ENCODE measurements at places on chromosomes 12 and 14.

- DNase-seq: no peak
Observed at GRCh38 chr14:53655080-53655785, 301.4 kb downstream of the BMP4 start.

DNA sequence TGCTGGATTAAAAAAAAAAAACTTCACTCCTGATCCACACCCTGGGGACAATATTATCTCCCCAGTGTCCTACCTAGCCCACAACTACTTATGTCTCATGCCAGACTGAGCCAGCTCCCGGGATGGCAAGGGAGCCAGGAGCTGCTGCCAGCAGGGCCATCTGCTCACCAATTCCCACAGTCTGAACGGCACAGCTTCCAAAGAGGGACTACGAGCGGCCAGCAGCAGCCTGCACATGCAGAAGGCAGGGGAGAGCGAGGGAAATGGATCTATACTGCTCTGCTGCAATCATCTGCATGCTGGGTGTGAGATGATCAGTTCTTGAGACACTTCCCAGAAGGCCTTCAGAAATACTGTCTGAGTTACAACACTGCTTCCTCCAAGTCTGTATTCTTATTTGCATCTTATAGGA is 11.1 kb downstream of the SSH1 start:
- no peak for DNase-seq

DNA sequence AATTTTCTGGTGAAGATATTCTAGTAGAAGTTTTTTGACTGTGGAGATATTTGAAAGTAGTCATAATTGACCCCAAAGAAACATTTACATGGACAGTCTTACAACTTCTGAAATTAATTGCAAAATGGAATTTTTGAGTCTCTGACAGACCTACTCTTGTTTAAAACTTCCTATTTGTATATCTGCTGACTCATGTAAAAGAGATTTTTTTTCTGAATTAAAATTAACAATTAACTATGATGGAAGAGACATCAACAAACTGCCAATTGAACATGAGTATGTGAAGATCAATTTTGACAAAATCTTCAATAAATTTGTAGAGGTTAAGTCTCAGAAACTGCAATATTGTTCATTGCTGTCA is 108.5 kb upstream of the MAX start:
- DNase-seq: no peak

GRCh38 chr14:51251486-51251885 is 11.4 kb downstream of the TMX1 start:
- DNase-seq: no peak

DNA sequence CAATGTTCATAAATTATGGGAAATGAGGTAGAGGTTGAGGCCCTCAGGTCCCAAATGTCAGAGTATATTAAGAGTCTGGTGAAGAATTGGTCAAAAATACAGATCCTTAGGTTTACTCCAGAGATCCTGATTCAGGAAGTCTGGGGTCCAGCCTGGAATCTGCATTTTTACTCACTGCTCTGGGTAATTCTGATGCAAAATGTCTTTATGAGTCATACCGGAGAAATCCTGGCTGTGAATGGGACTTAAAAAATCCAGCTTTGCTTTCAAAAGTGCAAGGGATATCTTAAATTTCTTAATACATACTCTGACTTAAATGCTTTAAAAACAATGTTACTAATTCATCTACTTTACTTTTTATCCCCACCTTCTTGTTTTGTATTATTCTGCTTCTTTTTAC is 74.5 kb downstream of the FERMT2 start:
- no peak for DNase-seq

DNA sequence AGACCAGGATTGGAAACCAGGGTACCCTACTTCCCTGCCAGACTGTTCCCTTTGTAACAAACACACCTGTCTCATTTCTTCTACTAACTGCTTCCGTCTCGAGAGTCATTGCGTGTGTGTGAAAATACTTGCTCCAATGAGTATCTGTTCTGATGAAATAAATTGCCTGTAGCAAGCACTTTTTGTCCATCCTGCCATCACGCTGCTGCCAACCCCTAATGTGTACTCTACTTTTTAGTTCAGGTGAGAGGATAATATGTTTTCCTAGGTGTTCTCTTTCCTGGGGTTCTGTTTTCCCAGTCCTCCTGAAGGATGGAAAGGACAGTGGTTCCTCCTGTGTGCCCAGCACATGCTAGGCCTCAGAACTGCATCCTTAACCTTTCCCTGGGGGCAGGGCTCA is 1.0 kb downstream of the TUNAR start:
- DNase-seq: no peak

DNA sequence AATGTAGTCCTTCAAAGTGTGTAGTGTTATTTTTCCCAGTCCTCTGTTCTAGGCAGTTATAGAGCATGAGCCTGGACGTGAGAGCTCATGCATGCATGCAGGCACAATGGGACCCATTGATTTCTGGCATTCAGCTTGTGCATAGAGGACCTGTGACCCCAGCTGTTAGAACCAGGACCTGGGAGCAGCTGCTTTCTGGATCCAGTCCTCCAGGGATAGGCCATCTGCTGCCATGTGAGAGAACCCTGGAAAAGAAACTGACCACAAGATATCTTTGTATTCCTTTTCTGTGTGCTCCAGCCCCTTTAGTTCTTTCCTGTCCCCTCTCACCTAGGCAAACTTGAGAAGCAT is 76.9 kb downstream of the SUSD6 start:
- DNase-seq: no peak

DNA sequence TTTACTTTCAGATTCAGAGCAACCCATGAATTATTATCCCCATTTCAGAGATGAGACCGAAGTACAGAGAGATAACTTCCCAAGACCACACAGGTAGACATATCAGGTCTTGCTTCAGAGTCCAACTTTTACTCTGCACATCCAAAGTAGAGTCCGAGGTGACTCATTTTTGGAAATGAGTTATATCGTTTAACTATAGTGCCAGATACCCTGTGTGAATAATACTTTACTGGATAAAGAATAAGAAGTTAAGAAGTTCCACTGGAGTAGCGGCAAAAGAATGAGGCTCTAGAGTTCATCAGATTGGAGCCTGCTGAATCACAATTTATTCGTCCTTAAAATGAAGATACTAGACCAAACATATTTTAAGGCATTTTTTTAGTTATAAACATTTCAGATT is 124.7 kb downstream of the EPS8 start:
- no peak for DNase-seq

Measured in activated CD8-positive, alpha-beta memory T cell treated with anti-CD3 and anti-CD28 coated beads for 1 hour (primary cell).